ENCODE measurements at places on chromosomes 2 and 18. TPM values are rescaled to one million over a fixed set of nuclear protein-coding genes. Genes with fewer than 3 reads are reported as not detected.

- no peak for DNase-seq
Measured at GRCh38 chr18:47113796-47114540, 36.3 kb downstream of the HDHD2 start.

- DNase-seq: peak; percentile 44
Measured at GRCh38 chr18:63440219-63440618, 17.9 kb upstream of the VPS4B start.

GRCh38 chr2:105261061-105261460 is 19.5 kb downstream of the GPR45 start:
- DNase-seq: no peak

Gene ALKAL2
- total RNA-seq: 1.4 TPM

Data from skin of body (tissue), 3 donors.